Activated naive CD8-positive, alpha-beta T cell treated with anti-CD3 and anti-CD28 coated beads, Interleukin-2, amount 50 U/mL, for 24 hours (primary cell): ENCODE measurements at places on chromosomes 7 and 10.

DNA sequence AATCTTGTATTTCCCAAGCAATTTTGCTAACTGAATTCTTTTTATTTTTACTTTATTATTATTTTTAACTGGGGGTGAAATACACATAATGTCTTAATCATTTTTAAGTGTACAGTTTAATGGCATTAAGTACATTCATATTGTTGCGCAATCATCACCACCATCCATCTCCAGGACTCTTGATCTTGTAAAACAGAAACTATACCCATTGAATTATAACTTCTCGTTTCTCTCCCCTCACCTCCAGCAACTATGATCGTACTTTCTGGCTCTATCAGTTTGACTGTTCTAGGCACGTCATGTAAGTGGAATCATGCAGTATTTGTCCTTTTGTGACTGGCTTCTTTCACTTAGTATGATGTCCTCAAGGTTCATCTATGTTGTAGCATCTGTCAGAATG, 108.8 kb downstream of the ARL5B start:
- DNase-seq, result no peak

GRCh38 chr10:43981232-43981631, 332.6 kb upstream of the ZNF32 start:
- no peak for DNase-seq

DNA sequence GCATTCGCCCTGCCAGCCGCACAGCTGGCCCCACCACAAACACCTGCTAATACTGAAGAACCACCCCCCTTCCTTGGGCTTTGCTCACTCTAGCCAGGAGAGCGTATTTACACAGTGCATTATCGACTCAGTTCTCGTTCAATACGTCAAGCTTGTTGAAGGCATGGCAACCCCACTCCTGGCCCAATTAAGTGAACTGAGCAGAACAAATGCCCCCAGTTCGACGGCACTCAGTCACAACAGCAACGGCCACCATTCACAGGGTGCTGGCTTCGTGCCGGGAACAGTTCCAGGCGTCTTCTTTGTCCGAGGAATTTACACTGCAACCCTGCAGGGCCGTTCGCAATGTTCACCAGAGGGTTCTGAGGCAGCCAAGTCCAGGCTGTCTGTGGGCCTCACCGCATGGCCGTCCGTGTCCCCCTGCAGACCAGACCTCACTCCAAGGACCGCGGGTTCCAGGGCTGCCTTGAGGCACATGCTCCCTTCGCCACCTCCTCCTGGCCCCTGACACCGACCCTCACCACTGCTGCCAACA, 175.3 kb downstream of the DIP2C start:
- no peak for DNase-seq

DNA sequence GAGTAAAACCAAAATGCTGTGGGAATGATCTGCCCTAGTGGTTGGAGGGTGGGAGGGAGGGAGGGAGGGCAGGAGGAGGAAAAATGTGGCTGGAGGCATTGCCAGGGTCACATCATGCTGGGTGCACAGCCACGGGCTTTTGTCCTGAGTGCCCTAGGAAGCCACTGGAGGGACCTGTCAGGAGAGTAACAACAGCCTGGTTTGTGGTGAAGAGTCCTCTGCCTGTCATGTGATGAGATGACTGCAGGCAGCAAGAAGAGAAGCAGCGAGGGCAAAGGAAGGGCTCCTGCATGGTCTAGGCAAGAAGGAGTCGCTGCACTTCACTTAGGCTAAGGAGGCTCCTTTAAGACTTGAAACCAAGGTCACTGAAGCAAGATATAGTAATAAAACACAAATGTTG, 65.6 kb downstream of the PKD1L1 start:
- DNase-seq, result no peak

- DNase-seq, result no peak
Observed at GRCh38 chr7:123961771-123962170, 36.7 kb downstream of the SPAM1 start.

DNA sequence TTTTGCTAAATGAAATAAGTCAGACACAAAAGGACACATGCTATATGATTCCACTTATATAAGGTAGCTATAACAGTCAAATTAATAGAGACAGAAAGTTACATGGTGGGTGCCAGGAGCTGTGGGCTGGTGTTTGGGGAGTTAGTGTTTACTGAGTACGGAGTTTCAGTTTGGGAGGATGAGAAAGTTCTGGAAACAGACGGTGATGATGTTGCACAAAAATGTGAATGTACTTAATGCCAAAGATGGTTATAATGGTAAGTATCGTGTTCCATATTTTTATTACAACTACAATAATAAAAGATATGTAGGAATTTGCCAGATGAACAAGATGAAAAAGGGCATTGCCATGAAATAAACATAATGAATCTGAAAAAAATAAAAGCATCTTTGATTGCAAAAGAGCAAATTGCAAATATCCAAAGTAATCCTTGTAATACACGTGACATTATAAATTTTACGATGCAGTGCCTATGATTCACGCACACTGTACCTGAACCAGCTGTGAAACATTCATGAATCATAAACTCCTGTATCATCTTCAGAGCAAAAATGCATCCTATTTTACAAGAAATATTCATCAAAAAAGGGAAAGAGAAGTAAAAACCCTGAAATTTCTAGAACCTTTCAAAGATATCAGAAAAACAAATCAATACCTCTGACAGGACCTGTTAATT, 676.7 kb downstream of the PCDH15 start:
- DNase-seq, result no peak

- no peak for DNase-seq
Observed at GRCh38 chr7:47351233-47352154, 230.4 kb downstream of the TNS3 start.

DNA sequence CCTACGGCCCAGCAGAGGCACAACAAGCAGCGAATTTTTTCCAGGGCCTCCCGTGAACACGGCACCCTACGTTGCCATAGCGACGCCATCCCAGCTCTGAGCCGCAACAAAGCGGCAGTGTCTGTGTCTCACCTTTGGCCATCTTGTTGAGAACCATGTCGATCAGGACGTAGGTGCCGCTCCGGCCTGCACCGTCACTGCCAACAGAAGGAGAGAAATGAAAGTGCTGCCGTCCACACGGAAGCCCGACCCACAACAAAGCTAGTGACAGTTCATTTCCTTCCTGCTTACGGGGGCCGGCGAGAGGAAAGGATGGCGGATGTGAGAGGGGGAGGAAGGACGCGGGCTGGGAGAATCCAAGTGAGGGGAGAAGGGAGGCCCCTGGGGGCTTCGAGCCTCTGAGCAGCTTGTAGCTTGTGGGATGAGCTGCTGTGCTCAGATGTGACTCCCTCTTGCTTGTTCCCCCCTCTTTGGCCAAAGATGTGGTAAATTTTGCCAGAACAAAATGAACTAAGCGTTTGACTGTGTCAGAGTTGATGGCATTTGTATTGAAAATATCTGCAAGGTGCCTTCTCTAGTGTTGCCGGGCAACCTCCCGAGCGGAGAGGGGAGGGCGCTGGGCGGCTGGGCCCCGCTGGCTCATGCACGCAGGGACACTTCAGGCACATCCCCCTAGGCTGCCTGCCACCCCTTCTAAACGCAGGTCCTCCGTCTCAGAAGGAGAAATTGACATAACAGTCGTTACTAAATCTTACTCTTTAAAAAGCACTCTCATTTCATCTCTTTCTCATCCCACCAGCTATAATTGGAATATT, 232.2 kb downstream of the DNAJB6 start:
- DNase-seq, result peak; percentile 57

GRCh38 chr10:34641147-34641912, 173.8 kb downstream of the PARD3 start:
- no peak for DNase-seq

DNA sequence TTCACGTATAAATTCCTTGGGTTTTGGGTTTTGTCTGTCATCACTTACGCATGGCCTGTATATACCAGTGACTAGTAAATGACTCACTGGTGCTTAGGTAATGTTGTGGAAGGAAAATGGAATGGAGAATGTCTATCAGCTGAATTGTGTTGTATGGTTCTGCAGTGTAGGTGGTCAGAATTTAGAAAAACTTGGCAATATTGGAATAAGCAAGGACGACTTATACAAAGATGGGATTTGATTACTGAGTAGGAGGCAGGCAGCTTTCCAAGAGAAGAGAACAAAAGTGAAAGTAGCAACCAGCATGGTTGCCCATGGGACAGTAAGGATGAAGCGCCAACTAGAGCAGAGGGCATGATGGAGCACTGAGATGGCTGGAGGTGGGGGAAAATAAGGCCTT, 168.6 kb upstream of the CSTF2T start:
- no peak for DNase-seq

DNA sequence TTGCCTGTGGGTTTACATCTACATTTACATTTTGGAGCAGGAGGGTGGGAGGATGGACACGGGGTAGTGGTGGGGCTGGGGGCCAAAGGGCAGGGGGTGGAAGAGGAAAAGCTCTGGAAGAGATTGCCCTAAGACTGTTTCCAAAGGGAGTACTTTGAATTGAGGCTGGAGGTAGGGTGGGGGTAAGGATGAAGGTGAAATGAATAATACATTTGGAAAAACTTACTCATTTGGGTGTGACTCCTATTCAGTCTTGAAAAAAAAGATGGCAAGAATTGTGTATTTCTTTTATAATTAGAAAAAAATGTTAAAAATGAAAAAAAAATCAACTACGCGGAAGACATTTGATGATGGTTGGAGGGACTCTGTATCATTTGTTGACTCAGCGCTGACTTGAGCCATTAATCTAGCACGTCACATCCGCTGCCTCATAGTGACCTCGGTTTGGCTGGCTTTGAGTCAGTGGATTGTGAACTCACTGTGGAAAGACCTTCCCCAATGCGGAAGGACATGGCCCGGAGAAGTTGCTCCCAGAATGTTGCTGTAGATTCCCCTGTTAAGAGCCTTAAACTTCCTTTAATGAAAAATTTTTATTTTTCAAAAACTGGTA, 2.8 kb downstream of the FAM180A start:
- DNase-seq, result no peak

DNA sequence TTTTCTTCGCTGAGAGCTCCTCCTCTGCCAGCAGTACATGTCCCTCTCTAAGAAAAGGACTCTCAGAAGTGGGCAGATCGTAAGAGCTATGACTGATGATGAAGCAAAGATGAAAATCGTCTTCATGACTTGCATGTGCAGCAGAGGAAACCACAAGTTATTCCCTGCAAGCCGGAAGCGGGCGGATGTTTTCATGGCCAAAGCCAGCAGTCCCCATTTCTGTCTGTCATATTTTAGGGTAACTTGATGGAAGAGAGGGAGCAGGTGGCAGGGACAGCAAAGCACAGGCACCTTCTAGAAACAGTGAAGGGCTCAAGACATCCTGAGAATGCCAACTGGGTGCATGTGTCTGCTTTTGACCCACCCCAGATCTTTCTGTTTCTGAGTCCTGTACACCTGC, 19.9 kb downstream of the KLF6 start:
- no peak for DNase-seq

DNA sequence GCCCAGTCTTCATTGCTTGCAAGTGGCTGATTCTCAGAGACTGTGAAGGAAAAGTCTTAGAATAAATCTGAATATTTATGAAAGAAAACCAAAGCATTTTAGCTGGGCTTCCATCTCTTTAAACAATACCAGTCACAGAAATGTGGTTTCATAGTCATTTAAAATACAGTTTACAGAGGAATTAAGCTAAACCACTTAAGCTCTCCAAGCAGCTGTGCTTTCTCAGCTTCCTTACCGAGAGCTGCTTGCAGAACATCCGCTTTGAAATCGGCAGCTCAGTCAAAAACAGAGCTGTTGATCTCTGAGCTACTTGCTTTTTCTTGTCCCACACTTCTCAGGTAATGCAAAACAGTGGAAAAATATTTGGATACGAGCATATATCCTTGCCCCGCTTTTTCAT, 134.5 kb downstream of the DYNC1I1 start:
- no peak for DNase-seq

DNA sequence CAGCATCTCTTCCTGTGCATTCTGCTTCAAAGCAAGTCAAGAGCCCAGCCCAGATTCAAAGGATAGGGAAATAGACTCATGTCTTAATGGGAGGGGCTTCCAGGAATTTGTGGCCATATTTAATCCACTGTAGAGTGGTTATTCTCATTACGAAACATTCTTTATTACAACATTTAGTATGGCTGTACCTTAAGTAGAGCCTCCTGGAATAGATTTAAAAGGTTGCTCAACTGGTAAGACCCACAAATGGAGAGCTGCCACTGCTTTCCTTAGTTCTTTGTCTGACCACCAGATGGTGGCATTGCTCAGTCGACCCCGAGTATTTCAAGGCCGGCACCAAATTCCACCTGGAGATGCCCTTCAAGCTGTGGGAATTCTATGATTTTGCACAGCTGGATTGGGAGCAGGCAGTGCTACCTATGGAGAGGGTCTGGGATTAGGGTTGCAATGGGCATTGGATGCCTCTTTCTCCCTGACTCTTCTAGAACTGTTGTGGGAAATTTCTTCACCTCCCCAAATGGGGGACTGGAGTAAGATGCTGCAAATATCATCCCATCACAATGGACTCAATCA, 102.2 kb downstream of the RBM20 start:
- peak; percentile 55 for DNase-seq

GRCh38 chr7:5370454-5371353, 52.9 kb downstream of the TNRC18 start:
- no peak for DNase-seq

GRCh38 chr7:151400626-151401315, 9.1 kb downstream of the WDR86 start:
- no peak for DNase-seq

- DNase-seq, result no peak
Observed at GRCh38 chr10:93471110-93471651, 11.0 kb downstream of the MYOF start.

DNA sequence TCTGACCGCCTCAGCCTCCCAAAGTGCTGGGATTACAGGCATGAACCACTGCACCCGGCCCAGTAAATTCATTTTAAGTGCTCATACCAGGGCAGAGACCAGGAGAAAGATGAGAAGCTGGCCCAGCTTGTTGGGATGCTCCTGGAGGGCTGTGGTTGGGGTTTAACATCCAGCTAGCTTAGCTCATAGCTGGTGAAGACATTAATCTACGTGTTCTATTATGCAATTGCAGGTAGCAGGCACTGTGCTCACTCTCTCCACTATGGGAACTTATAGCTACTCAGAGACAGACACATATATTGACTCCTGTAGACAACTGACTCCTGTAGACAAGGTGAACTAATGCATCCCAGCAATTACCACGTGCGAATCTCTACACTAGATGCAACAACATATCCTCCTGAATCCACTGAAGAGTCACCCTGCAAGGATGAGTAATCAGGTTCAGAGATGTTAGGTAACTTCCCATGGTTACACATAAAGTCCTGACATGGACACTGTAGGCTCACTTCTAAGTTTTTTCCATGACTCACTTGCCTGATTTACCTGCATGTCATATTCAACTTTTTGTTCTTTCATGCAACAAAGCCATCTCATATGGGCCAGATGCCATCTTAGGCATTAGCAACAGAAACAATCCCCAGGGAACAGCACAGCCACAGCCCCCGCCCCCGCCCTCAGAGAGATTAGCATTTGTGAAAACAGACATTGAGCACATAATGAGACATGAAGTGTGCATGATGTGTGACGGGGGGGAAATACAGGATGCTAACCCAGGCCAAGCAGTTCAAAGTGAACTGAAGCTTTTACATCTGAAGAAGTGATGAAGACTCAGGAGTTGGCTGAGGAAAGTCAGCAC, 37.2 kb downstream of the ERLIN1 start:
- DNase-seq, result peak; percentile 42

- DNase-seq, result no peak
Observed at GRCh38 chr7:76352193-76352592, 6.6 kb downstream of the YWHAG start.

- DNase-seq, result no peak
Observed at GRCh38 chr7:142328551-142328950, 70.7 kb upstream of the PRSS58 start.
